ENCODE measurements at places on chromosomes 1 and 21.

- no peak for DNase-seq
These were observed 22.2 kb downstream of the SGIP1 start for GRCh38 chr1:66556161-66556611.

DNA sequence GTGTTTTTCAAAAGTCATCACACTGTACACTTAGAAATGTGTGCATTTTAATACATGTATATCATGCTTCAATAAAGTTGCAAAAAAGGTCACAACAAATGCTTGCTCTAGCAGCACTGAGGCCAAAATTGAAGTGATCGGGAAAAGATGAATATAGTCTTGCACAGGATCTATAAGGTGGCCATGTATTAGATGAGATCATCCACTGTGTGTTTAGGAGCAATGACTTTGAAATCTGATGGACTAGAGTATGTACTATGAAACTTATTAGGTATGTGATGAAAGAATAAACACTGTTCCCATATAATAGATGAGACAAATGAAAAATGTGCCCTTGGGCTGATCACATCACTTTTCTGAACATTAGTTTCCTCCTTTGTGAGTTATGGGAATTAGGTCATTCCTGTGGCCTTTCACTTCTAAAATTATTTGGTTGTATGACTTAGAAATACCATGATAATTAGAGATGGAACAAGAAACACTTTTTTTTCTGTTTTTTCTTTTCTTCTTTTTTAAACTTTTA is 984.6 kb downstream of the ADGRL2 start:
- no peak for DNase-seq

- DNase-seq, result no peak
These were observed 1.4 kb upstream of the TTLL7 start for GRCh38 chr1:84000196-84000885.

- DNase-seq, result no peak
These were observed 96.3 kb downstream of the GPATCH2 start for GRCh38 chr1:217534566-217534965.

- DNase-seq, result no peak
These were observed 2.7 kb upstream of the FDPS start for GRCh38 chr1:155305881-155306391.

Data from NAMALWA (cell line).